ENCODE measurements at places on chromosomes 3 and 15. TPM values are rescaled to one million over a fixed set of nuclear protein-coding genes. Genes with fewer than 3 reads are reported as not detected.

Gene BNC1
- total RNA-seq, result 3.3 TPM

- peaks cover 4% of the 10 kb centered on the region for H3K4me1 ChIP-seq
- H3K27ac ChIP-seq, result no peak overlapping the region
- H3K36me3 ChIP-seq, result no peaks in the 10 kb centered on the region
- peaks cover 2% of the 10 kb centered on the region for H3K27me3 ChIP-seq
- peak; percentile 51 for DNase-seq
- H3K4me3 ChIP-seq, result no peak overlapping the region
These were observed 38.6 kb downstream of the ZBTB11 start for GRCh38 chr3:101638261-101638745.

- H3K27ac ChIP-seq, result no peak overlapping the region
- no peak overlapping the region for H3K4me3 ChIP-seq
- no peaks in the 10 kb centered on the region for H3K36me3 ChIP-seq
- no peaks in the 10 kb centered on the region for H3K27me3 ChIP-seq
These were observed 11.6 kb downstream of the PCSK6 start for GRCh38 chr15:101477851-101478362.

DNA sequence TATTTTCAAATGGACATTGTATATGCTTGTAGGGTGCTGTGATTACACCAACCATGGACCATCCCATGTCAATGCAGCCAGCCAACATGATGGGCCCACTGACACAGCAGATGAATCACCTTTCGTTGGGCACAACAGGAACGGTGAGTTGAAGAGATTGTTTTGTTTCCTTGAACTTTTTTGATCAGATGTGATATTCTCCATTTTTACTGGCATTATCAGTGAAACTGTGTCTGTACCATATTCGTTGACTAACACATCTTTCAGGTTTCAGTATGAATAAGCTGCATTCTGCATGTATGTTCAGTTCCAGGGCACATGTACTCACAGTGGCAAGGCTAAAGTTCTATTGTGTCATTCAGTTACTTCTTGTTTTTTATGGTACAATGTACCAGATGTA, 655.2 kb downstream of the RBMS3 start:
- no peaks in the 10 kb centered on the region for H3K4me1 ChIP-seq
- H3K27me3 ChIP-seq, result no peaks in the 10 kb centered on the region
- no peak overlapping the region for H3K27ac ChIP-seq
- H3K4me3 ChIP-seq, result no peak overlapping the region
- no peaks in the 10 kb centered on the region for H3K36me3 ChIP-seq

DNA sequence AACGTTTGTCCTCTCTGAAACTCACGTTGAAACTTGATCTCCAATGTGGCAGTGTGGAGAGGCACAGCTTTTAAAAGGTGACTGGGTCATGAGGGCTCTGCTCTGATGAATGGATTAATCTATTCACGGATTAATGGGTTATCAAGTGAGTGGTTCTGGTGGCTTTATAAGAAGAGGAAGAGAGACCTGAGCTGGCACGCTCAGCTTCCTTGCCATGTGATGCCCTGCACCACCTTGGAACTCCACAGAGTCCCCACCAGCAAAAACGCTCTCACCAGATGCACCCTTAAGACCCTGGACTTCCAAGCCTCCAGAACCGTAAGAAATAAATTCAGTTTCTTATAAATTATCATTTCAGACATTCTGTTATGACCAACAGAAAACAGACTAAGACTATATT, 2.6 kb downstream of the PPP1R2 start:
- DNase-seq, result no peak
- H3K4me1 ChIP-seq, result peaks cover 21% of the 10 kb centered on the region
- H3K27me3 ChIP-seq, result no peaks in the 10 kb centered on the region

GRCh38 chr15:87829332-87830050, 427.0 kb downstream of the NTRK3 start:
- no peaks in the 10 kb centered on the region for H3K4me1 ChIP-seq
- no peak overlapping the region for H3K27ac ChIP-seq
- no peak for DNase-seq
- no peaks in the 10 kb centered on the region for H3K36me3 ChIP-seq
- no peaks in the 10 kb centered on the region for H3K27me3 ChIP-seq

DNA sequence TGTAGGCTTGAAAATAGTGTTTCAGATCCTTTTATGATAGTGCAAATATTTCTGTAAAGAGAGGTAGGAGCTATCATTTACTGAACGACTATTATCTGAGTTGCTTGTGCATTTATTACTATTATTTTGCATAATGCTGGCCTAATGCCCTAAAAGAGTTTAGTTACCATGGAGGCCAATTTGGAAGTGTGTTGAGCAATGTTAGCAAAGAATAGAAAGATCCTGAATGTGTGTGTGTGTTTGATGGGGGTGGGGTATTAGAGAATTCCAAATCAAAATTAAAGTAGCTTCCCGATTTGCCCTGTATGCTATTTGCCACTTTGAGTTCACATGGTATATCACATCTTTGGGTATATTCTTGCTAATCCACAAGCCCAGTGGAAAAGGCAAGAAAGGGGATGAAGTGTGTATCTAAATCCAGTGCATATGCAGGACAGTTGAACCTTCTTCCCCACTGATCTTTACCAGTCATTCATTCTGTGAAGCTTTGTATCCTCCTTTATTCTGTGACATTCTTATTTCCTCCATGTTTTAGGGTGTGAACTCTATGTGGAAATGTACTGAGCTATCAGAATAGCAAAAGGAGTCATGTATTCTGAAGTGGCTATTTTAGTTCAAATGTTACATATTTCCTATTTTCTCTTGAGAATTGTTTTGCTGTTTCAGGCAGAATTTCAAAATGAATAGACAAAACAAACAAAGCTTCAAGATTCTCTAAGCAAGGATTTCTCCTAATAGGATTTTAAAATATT, 45.7 kb upstream of the PLSCR5 start:
- no peaks in the 10 kb centered on the region for H3K36me3 ChIP-seq
- no peak for DNase-seq
- H3K4me1 ChIP-seq, result no peaks in the 10 kb centered on the region
- H3K27ac ChIP-seq, result no peak overlapping the region
- no peak overlapping the region for H3K4me3 ChIP-seq

- H3K27me3 ChIP-seq, result peaks cover 12% of the 10 kb centered on the region
- H3K4me1 ChIP-seq, result no peaks in the 10 kb centered on the region
- H3K4me3 ChIP-seq, result no peak overlapping the region
- H3K27ac ChIP-seq, result no peak overlapping the region
These were observed 27.0 kb downstream of the ARL14 start for GRCh38 chr3:160703974-160704373.

Gene PDZRN3
- 18.3 TPM for total RNA-seq

Gene GOLGA6B
- not detected for total RNA-seq

- peak overlapping the region; percentile 98 for H3K27ac ChIP-seq
- DNase-seq, result peak; percentile 97
- peaks cover 23% of the 10 kb centered on the region for H3K4me1 ChIP-seq
- no peaks in the 10 kb centered on the region for H3K36me3 ChIP-seq
These were observed 554 bp upstream of the GSK3B start for GRCh38 chr3:120094776-120095225.

DNA sequence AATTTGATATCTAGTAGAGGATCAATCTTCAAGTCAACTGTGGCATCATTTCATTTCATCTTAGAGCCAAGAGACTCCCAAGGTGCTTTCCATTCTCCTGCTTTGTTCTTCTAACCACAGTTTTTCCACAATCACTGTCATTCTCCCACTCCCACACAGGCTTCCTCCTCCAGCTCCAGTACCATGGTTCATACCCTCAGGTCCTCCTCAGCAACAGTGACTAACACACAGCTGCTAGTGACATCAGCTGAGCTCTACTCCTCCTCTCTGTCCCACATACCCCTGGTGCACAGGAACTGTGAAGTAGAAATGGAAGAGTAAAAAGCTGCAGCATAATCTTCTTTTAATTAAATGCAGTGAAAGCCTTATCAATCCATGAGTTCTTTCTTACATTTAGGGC, 200.2 kb upstream of the DPH6 start:
- no peak for DNase-seq
- H3K27me3 ChIP-seq, result no peaks in the 10 kb centered on the region
- H3K27ac ChIP-seq, result no peak overlapping the region
- H3K4me3 ChIP-seq, result no peak overlapping the region
- H3K36me3 ChIP-seq, result no peaks in the 10 kb centered on the region
- no peaks in the 10 kb centered on the region for H3K4me1 ChIP-seq

- H3K27me3 ChIP-seq, result no peaks in the 10 kb centered on the region
- DNase-seq, result no peak
- H3K4me3 ChIP-seq, result no peak overlapping the region
- H3K36me3 ChIP-seq, result no peaks in the 10 kb centered on the region
- H3K4me1 ChIP-seq, result no peaks in the 10 kb centered on the region
These were observed 195.8 kb downstream of the TBC1D5 start for GRCh38 chr3:17546500-17547255.

Gene TRH
- under 0.01 TPM for total RNA-seq
